ENCODE measurements at places on chromosomes 2 and 18.

DNA sequence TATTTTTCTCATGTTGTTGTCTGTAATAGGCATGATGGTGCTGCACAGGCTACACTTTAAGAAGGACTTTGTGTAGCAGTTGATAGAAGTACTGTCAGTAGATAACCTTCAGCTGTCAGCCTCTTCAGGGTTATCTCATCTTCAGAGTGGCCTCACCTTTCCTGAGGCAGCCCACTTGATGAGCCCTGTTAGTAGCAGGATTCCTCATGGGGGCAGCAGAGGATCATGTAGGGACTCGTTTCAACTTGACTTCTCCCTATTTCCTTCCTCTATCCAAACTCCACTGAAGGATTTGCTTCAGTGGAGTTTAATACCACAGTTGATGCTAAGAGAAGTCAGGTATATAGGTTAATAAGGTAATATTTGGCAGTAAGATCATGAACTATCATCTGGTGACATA lies 530.3 kb upstream of the FSIP2 start:
- peak; percentile 9 for DNase-seq

- DNase-seq: no peak
These were observed 903 bp downstream of the KCNG3 start for GRCh38 chr2:42492691-42493467.

GRCh38 chr2:219627103-219628100 lies at the start of gene SLC4A3:
Gene SLC4A3 (plus strand): TSS chr2:219627630. CDS start chr2:219627993, 363 bp downstream.
- peak; percentile 33 for DNase-seq

- DNase-seq: no peak
These were observed 146.8 kb upstream of the MSH6 start for GRCh38 chr2:47636176-47636575.

DNA sequence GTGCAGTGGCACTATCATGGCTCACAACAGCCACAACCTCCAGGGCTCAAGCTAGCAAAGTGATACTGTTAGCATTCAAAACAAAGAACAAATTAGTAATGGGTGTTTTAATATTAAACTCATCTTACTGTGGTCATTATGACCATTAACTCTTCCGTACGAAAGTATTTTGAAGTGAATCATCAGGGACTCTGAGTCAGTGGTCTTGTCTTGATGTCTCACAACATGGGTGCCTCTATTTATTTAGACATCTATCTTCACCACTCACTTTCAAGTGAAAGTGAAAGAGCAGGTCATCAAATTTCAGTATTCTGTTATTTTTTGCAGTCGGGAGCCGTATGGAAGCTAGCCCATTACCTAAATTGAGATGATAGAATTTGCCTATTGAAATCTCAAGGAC lies 1118.2 kb downstream of the DPP10 start:
- DNase-seq: no peak

GRCh38 chr2:190762566-190762965 lies 113.7 kb downstream of the NAB1 start:
- DNase-seq: no peak

GRCh38 chr2:190119257-190119656 lies 56.7 kb upstream of the MSTN start:
- DNase-seq: no peak

GRCh38 chr2:15685143-15685542 lies 93.5 kb downstream of the DDX1 start:
- no peak for DNase-seq

DNA sequence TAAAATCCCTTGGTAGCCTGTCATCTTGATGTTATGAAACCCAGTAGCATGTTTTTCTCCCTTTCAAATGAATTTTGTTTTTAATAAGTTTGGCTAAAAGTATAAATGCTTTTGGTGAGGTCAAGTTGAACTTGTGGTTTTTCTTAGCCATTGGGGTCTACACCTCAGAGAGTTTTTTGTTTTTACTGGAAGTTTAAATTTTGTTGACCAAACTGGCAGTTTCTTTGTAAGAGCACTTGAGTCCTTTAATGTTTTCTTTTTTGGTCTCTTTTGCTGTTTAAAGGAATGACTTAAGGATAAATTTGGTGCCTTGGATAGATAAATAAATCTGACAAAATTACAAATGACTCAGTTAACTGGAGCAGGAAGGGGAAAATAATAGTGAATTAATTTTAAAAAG lies 577.3 kb downstream of the SATB2 start:
- no peak for DNase-seq

DNA sequence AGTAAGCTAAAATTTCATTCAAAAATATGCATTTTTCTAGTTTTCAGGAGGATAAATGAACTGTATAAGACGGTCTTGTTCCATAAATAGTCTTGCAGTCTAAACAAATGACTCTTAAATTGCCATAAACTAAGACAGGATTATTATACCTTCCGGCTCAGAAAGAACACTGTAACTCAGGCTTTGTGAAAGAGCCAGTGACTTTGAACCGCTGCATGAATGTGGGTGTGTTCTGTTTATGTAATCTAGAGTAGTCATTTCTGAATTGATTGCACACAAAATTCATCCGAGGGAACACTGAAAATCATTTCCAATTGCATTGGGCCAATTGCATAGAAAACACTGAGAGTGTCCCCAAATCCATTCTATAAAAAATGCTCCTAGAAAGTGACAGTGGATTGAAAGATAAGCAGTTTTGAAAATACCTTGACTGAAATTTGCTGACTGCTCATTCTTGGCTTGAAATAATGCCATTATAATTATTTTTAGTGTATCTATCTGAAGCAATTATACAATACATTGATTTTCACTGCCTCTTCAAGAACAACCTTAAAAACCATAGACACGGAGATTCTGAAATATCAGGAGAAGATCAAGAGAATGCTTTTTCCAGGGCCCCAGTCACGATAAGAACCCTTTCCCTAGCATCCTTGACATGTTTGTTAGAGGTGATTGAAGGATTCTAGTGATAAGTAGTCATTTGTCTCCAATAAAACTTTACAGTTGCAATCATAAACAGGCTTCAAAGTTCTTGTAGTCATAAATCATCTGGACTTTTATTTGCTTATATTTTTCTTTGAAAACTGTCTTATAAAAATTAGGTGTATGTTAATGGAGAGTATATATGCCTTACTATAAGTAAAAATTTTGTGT lies 55.4 kb downstream of the CNTNAP5 start:
- DNase-seq: no peak

- no peak for DNase-seq
These were observed 140.0 kb upstream of the CYP1B1 start for GRCh38 chr2:38215993-38216392.

GRCh38 chr18:35661483-35662146 lies 80.1 kb downstream of the GALNT1 start:
- no peak for DNase-seq

DNA sequence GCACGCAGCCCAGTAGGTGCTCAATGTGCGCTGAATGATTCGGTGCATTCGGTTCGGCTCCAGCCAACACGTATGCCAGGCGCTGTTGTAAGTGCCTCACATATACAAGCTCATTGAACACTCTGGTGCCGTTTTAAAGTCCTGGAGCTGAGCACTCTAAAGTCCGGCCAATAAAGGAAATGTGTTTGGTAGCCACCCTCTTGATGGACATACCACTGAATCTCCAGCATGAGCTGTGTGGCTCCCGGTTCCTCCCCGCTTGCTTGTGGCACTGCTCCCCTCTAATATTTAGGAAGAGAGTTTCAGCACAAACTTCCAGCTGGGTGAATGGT lies 112.1 kb downstream of the MCFD2 start:
- DNase-seq: no peak

DNA sequence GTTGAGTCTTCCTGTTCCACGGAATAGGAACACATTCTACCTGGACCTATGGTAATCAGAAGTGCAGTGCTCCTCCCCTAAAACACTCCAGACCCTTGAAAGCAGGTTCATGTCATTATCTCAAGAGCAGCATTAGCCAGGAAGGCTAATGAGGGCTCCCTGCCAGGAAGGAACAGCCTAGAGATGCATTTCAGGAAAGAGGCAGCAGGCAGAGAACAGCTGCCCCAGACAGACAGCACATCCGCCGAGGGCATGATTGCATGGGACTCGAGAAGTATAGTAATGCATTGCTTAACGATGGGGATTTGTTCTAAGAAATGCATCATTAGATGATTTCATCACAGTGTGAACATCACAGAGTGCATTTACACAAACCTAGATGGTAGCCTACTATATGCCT lies 171.5 kb downstream of the ALK start:
- no peak for DNase-seq

DNA sequence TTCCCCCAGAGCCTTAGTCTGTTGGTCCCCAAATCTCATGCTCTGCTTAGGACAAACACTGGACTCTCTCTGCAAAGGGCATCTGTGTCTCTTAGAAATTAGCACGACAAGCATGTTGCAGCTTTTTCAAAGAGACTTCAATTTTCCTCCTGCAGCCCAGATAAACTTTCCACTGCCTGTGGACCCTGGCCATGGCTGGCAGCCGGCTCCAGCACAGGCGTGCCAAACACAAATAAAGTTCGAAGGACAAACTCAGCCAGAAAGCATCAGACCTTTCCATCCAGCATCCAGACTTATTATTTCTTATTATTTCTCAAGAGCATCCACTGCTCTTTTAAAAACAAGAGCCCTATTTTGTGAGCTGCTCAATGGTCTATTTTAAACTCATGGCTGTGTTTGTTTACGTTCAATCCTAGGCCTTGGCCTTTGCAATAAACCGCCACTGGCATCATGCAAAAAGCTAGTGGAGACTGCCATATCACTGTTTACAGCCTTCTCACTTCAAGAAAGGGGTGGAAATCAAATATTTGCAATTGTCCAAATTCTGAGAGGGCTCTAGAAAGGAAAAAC lies 300.8 kb downstream of the BCL11A start:
- DNase-seq: no peak

GRCh38 chr2:201084863-201085262 lies 13.1 kb downstream of the NDUFB3 start:
- DNase-seq: no peak

DNA sequence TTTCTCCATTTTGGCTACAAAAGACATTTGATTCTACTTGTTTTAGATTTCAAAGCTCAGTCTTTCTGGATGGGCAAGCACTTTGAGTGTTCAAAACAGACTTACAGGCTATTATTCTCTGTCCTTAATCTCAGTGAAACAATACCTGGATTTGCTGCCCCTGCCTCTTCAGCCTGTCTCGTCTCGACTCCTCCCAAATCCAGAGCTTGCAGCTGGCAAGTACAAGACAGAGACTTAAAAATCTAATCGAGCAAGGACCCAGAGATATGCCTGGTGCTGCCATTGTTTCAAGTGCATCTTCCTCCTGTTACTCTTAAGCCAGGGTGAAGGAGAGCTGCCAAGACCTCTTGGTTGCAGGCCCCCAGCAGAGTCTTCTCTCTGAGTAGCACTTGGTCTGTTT lies 59.2 kb downstream of the LRRC30 start:
- DNase-seq: no peak

DNA sequence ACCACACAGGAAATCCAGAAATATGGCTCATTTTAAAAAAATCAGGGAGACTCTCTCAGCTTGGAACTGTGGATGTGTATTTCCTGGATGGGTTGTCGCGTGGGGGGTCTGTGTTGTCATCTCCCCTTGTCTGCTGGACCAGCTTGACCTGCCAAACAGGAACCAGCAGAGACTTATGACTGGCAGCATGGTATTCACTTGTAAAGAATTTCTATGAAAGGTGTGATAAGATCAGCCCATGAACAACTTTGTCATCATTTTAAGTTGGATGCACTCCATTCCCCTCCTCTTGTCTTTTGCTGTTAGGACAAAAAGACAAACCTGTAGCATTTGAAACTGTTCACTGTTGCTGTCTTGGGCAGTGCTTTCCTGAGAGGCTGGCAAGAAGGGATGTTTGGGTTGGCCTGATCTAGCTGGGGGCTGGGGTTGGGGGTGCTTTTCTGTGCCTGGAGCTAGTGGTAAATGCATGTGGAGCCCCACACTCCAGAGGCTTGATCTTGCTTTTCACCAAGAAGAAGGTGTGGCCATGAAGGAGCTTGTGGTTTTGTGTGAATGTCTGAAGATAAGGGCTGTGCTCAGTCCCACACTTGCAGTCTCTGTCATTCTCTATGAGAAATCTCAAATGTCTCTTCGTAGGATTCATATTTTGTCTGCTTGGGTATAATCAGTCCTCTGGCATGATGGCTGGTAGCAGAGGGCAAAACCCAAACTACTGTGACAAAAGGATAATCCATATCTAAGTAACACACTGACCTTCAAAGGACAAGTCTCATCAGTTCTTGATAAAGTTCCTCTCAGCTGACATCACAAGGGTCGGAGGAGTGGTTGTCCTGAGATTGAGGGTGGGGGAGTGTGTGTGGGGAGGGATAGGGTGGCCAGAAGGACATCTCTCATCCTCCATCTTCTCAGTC lies 39.0 kb downstream of the RALB start:
- peak; percentile 60 for DNase-seq

DNA sequence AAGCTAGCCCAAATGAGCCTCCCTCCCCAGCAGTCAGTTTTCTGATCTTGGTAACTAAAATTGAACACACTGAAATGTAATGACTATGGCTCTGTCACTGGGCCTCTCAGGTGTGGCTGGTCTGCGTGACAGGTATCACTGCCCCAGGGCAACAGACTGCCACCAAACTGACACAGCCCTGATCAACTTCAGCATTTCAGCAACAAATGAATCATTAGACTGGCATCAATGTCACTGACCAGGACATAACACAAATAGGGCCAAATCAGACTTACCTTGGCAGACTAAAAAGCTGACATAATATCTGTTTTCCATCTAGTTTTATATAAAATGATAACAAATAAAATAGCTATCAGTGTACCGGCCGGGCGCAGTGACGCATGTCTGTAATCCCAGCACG lies 290.8 kb upstream of the CHAC2 start:
- DNase-seq: no peak

- DNase-seq: no peak
These were observed 126.4 kb downstream of the MAP4K4 start for GRCh38 chr2:101823859-101824258.

DNA sequence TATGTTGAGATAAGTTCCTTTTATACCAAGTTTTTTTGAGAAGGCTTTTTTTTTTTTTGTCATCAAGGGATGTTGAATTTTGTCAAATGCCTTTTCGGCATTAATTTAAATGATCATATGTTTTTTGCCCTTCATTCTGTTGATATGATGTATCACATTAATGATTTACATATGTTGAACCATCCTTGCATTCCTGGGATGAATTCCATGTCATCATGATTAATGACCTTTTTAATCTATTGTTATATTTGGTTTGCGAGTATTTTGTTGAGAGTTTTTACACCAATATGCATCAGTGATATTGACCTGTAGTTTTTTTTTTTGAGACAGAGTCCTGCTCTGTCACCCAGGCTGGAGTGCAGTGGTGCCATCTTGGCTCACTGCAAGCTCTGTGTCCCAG lies 585.7 kb upstream of the FANCL start:
- DNase-seq: no peak

- DNase-seq: peak; percentile 34
These were observed 250.8 kb upstream of the CTAGE1 start for GRCh38 chr18:22668496-22668895.

- DNase-seq: no peak
These were observed 4.3 kb upstream of the RAB6C start for GRCh38 chr2:129975016-129975774.

- DNase-seq: no peak
These were observed 124.1 kb upstream of the SLC38A11 start for GRCh38 chr2:165079432-165079831.

GRCh38 chr2:215479536-215480240 lies 43.8 kb upstream of the FN1 start:
- no peak for DNase-seq

GRCh38 chr2:21310493-21310892 lies 186.7 kb downstream of the TDRD15 start:
- no peak for DNase-seq

Measured in fibroblast of skin of scalp (primary cell).